ENCODE measurements at places on chromosomes 5 and 9.

DNA sequence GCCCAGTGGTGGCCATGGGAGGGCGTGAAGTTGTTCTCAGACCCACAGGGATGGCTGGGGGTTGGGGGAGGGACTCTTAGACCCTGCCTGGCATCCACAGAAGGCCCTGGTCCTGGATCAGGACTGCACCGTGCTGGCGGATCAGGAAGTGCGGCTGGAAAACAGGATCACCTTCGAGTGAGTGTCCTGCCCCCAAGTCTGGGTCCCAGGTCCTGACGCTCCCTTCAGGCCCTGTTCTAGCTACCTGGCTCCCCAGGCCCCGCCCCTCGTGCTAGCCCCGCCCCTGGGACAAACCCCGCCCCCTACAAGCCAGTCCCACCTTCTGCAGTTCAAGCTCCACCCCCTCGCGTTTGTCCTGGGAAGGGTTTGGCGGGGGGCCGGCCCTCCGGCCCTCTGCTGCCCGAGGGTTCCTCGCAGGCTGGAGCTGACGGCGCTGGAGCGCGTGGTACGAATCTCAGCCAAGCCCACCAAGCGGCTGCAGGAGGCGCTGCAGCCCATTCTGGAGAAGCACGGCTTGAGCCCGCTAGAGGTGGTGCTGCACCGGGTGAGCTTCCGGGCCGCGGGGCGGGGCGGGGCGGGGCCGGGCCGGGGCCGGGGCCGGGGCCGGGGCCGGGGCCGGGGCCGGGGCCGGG lies 12.9 kb downstream of the RGS14 start:
- DNase-seq, result peak; percentile 48

DNA sequence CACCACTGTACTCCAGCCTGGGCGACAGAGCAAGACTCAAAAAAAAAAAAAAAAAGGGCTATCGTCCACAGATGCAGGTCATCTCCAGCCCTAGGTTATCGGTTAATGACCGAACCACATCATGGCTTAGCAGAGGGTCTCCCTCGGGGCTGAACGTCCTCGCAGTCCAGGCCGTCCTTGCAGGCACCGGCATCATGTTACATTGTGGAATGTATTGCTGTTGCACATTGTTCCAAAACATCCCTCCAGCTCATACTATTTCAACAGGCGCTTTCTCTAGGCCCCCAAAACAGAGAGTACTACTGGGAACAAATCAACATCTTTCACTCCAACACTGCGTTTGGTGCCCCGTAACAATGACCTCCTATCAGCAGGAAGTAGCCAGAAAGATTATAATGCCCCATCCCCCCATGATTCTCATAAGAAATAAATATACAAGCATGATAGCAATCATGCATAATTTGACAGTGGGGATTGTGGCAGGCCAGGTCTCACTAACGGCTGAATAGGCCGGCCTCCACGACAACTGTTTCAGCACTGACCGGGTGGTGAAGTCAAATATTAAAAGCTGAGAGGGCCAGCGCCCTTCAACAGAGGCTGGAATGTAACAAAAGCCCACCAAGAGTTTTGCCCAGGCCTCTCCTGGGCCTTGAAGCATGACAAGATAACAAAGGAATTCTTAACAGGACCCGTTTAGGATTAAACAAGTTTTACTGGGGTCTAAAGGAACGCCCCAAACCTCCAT lies 1.1 kb upstream of the LCN9 start:
- DNase-seq, result no peak

DNA sequence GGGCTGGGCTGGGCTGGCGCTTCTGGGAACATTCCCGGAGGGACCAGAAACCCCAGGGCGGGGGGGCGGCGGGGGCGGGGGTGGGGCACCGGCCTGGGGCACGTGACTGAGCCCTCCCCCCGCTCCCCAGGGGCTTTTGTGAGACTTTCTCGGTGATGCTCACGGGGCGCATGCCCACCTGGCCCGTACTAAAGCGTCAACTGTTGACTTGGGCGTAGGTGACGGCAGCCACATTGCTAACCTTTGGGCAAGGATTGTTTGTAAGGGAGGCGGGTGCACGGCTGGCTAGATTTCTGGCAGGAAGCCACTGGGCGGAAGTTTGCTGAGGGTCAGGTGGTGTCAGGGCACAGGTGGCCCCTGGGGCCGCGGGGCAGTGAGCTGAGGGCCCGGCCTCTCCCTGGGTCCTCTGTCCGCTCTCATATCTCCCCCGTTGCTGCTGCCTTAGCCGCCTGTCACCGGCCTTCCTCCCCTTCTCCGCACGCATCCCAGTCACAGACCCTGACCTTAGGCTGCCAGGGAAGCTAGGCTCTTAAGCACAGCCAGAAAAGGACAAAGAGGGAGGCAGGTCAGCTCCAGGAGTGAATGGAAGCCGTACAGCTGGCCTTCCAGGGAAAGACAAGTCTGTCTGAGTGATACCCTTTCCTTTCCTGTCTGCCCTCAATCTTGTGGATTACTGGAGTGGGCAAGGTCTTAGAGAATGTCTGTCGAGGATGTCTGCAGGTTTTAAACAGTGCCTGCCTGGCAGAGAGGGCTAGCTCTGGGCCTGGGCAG lies 812 bp downstream of the CACFD1 start:
- DNase-seq, result no peak

DNA sequence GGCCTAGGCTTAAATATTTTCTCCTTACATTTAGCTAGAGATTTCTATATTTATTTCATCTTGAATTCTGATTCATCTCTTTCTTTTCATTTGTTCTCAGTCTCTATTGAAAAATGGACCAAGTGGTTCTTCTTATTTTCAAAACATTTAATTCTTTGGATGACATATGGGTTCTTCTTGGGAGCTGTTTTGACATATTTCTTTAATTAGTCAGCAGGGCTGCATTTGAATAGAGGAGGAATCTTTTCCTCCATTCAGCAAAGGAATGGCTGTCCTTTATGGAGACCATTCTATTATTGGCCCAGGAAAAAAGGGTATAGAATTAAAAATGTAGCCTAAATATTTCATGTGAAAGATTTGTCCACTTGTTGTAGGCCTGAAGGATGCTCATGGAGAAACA lies 109.9 kb downstream of the RPS23 start:
- no peak for DNase-seq

DNA sequence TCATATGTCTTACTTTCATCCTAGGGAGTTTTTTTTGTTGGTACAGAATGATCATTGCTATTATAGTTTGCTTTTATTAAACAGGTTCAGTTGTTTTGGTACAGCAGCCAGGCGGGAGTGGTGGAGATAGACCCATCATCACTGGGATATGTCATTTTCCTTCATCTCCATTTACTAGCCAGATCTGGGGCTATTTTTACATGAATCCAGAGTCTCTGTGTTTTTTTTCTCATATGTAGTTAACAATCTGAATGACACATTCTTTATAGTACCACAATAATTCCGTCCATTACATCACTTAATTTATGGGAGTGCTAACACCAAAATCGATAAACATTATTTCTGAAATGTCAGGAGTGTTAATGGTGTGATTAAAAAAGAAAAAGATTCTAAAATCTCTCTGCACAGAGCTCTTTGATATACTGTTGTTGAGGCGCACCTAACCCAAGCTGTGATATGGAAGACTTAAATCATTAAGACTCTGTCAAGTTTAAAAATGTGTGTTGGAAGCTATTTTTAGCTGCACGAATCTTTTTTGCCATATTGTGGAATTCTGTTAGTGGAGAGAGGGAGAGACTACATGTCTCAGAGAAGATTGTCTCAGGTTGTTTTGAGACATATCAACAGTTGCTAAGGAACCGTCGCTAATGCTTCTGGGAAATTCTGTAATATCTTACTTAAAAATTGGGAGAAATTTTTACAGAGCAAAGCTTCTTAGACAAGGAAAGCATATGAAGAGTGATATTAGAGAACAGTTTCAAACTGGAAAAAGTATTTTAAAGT lies 59.6 kb downstream of the RPS23 start:
- DNase-seq, result no peak

DNA sequence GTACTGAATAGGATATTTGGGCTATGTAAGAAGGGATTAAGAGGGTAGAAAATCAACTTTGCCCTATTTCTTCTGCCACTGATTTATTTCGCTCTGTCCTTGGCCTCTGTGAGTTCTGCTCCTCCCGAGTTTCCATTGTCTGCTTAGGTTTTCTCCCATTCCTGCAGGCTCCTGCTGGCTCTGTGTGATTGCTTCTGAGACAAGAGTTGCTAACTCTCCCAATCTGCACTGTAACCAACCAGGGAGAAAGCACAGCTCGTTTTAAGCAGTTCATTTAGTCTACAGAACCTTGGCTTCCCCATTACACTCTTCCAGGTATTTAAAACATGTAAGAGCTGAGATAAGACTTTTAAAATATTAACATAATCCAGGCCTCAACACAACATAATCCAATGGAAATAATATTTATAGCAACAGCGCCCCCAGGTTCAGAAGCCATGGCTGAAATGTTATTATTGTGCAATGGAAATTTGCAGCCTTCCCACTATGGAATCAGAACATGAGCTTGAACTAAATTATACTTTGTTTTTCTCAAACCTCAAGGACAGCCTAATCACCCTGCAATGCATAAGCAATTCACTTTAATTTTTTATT lies 203.5 kb downstream of the ERCC6L2 start:
- DNase-seq, result no peak

DNA sequence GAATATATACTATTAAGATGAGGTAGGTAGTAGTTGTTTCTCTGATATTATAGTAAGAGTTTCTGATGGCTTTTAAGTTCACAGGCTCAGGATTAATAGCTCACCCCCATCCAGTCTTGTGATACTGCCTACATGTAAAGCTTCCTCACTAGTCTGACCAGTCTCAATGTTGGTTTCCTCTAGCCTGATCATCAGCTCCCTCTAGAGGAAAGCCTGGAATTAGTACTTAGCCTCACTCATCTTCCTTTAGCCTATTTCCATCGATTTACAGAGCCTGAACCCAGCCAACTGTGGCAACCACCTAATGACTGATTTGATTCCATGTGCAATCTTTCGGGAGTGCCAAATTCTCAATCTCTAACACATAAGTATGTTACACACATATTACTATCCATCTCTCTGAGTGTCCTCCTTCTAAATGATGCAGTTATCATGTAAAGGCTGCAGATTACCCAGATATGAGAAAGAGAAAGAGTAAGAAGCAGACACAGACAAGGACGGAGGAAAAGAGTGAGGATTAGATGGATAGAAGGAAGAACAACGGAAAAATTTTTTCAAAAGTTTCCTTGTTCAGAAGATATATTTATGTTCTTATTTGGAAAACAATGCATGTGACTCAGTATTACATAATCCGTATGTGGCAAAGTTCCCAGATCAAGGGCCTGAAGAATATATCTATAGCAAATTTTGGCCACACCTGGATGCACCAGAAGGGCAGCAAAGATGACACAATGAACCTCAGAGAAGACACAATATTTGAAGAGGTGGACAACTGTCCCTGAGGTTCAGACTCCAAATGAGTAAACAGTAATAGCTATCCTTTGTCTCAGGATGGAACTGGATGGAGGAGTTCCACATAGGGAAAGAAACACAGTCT lies 333.7 kb downstream of the ELAVL2 start:
- DNase-seq, result no peak

DNA sequence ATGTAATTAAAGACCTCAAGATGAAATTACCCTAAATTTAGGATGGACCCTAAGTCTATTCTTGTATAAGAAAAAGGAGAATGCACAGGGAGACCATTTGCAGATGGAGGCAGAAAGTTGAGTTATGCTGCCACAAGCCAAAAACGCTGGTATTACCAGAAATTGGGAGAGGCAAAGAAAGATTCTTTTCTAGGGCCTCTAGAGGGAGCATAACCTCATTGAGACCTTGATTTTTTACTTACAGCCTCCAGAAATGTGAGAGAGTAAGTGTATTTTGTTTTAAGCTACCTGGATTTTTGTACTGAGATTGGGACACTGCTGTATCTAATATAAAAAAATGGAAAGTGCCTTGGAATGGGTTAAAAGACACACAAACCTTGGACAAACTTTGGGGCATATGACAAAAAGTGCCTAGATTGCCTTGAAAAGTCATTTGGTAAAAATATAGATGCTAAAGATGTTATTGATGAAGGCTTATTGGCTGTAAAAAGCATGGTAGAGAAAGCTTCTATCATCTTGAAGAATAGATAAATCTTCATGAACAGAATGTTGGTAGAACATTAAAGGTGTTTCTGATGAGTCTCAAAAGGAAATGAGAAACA lies 174.7 kb upstream of the PRDM9 start:
- DNase-seq, result no peak

GRCh38 chr5:151405334-151406160 lies 41.9 kb upstream of the SLC36A1 start:
- no peak for DNase-seq

DNA sequence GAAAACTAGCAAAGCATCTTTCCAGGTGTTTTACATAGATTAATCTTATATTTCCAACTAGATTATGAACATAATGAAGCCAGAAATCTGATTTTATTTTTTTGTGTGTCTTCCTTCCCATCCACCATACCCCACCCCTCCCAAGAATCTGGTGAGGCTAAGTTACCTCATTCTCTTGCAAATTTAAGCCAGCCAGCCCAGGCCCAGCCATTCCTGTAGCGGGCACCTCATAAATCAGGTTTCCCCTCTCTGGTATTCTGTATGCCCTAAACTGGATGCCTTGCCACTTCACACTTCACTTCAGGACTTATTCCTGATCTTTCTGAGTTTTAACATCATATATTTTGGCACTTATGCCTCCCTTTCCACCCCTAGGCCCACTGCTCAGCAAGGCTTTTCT lies 21.8 kb downstream of the C9 start:
- DNase-seq, result no peak

DNA sequence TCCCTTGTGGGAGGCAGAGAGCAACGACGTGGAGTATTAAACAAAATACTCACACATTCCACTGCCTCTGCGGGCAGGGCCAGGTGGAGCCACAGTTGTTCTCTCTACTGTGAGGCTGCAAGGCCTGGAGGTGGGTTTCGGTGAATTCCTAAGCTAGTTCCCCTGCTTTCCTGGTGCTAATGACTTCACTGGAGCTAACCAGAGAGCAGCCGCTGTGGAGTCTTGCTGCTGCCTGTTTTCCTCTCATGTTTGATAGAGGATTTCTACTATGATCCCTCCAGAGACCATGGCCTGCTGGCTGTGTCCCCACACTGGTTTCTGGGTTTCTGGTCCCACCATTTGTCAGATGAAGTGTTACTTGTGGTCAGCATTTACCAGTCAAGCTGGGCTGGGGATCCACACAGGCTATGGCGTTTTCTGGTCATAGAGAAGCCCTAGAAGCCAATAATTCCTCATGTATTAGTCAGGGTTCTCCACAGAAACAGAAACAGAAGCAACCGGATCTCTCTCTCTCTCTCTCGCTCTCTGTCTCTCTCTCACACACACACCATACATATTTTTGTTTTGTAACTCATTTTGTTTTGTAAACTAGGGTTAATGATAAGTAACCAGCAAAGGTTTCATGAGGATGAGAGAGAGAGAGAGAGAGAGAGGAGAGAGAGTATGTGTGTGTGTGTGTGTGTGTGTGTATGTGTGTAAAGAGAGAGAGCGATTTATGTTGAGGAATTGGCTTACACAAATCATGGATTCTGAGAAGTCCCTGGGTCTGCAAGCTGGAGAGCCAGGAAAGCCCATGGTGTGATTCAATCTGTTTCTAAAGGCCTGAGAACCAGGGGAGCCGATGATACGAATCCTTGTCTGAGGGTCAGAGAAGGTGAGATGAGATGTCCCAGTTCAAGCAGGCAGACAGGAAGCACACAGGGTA lies 403.0 kb downstream of the GADD45G start:
- no peak for DNase-seq

GRCh38 chr5:57831932-57832331 lies 349.3 kb upstream of the ACTBL2 start:
- DNase-seq, result no peak

- no peak for DNase-seq
These were observed 17.8 kb downstream of the TBC1D9B start for GRCh38 chr5:179889885-179890284.

All from stimulated activated CD4-positive, alpha-beta T cell treated with anti-CD3 and anti-CD28 coated beads, Interleukin-15, amount 100 ng/mL, for 48 hours (primary cell).